A673 (cell line): ENCODE measurements at places on chromosomes 6 and 20.

GRCh38 chr6:138500045-138500665 lies 861 bp upstream of the NHSL1 start:
- no peak for DNase-seq

DNA sequence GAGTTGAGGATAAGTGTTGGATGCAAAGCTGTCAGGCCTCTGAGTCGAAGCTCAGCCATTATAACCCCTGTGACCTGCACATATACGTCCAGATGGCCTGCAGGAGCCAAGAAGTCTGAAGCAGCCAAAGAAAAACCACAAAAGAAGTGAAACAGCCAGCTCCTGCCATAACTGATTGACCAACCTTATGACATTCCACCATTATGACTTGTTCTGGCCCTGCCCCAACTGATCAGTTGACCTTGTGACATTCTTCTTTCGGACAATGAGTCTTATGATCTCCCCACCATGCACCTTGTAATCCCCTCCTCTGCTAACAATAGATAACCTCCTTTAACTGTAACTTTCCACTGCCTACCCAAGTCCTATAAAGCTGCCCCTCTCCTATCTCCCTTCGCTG lies 133.7 kb upstream of the AGPAT4 start:
- no peak for DNase-seq

- DNase-seq = no peak
Observed at GRCh38 chr20:51758978-51759544, 9.1 kb downstream of the ATP9A start.

DNA sequence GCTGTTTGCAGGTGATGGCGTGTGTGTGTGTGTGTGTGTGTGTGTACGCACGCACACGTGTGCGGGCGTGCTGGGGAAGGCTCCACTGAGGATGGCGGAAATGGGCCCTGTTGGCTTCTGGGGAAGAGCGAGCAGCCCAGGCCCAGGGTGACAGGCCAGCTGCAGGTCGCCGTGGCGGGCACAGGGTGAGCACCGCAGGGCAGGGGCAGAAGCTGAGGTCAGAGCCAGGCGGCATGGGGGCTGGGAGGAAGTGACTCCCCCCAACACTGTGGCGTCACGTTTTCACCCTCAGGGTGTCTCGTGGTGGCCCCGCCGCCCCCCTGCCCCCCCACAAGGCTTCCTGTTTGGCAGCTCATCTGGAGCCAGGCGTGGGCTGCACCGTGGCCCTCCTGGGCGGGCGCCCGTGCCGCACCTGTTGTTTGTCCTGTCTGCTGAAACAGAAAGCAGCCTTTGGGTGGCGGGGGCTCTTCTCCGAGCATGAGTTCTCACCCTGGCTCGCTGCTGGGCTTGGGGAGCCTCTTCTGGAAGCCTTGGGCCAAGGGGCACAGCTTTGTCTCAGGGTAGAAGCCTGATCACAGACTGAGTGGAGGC lies 7.1 kb downstream of the RBM38 start:
- no peak for DNase-seq

DNA sequence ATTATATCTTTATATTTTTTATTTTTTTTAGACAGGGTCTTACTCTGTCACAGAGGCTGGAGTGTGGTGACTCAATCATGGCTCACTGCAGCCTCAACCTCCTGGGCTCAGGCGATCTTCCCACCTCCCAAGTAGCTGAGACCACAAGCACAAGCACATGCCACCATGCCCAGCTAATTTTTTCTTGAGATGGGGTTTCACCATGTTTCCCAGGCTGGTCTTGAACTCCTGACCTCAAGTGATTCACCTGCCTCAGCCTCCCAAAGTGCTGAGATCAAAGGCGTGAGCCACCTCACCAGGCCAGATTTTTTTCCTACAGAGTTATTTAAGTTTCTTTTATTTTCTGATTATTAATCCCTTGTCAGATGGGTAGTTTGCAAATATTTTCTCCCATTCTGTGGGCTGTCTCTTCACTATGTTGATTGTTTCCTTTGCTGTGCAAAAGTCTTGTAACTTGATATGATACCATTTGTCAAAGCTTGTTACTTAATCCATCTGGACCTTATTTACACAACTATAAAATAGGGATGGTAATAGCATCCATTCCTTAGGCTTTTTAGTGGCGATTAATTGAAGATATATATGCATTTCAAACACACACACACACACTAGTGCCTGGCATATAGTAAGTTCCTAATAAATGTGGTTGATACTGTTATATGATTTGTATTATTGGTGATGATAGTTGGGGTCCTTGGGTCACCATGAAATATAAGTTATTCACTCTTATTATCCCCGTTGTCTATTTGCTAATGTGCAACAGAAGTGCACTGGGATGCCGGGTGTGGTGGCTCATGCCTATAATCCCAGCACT lies 187.1 kb downstream of the BCAS1 start:
- no peak for DNase-seq

DNA sequence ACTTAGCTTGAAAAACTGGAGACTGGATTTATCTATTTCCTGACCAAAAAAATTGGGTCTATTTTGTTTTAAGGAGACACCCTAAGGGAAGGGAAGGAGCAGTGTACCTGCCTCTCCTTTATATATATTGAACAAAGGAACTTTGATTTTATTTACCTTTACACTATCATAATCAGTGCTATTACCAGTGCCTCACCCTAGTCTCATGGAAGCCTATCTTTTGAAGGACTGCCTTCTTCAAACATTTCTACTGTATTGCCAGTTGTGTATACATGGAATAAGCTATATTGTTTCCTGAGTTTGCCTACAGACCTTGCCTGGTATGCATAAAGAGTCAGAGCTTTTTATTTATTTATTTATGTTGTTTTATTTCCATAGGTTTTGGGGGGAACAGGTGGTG lies 124.9 kb downstream of the UTRN start:
- DNase-seq = no peak

DNA sequence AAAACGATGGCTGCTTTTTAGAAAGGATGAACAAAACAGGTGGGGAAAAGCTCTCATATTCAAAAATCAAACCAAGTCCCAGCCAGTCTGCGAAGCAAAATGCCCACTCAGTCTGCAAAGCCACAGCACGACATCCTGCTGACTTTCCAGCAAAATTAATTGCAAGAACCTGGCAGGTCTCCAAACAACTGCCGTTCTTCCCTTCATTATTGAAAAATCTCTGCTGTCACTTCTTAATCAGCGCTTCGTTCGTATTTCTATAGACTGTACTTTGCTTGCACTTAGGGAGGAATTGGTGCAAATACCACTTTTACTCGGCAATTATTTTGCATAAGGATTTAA lies 222.4 kb downstream of the CBLN4 start:
- no peak for DNase-seq

DNA sequence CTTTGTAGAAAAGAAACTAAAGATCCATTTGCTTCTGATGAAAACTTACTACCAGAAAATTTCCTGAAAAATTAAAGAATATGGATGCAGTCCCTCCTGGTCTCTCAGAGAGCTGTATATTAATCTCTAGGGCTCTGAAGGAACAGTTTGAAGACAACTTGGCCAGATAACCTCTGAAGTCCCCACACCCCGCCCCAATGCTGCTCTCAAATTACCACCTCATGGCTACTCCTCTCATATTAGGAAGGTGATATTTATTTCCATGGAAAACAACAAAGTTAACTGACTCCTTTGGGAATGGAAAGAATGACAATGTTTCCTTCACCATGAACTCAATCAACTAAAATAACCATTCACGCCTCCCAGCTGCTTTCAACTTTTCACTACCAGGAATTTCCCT lies 408.4 kb upstream of the FLRT3 start:
- no peak for DNase-seq

DNA sequence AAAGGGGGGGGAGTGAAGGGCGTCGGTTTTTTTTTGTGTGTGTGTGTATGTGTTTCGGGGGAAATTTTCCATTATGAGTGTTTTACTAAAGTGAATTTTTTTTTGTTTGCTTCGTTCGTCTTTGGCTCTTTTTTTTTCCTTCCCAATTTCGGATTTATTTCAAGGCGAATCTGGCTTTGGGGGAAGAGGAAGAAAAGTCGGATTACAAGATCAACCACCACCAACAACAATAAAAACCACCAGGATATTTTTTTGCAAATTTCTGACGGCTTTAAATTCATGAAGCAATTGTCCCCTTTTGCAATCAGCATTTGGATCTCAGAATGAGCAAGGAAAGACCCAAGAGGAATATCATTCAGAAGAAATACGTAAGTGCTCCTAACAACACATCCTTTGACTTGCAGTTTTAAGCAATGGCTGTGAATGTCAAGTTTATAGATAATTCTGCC lies 372 bp downstream of the JARID2 start:
- no peak for DNase-seq

DNA sequence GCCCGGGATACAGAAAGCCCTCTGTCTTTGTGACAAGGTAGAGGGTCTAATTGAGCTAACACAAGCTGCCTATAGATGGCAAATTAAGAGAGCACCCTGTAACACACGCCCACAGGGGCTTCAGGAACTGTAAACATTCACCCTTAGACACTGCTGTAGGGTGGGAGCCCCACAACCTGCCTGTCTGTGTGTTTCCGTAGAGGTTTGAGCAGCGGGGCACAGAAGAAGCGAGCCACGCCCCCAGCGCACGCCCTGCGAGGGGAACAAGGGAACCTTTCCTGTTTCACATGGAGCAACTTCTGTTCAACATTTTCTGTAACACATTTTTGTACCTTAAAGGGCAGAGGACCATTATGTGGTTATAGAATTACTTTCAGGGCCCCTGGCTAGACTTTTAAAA lies 231.7 kb upstream of the EXOC2 start:
- no peak for DNase-seq

GRCh38 chr6:63597141-63598048 lies 25.1 kb downstream of the LOC128125822 start:
- peak; percentile 5 for DNase-seq

GRCh38 chr6:31903957-31904356 lies 2.1 kb upstream of the ZBTB12 start:
- DNase-seq = no peak

DNA sequence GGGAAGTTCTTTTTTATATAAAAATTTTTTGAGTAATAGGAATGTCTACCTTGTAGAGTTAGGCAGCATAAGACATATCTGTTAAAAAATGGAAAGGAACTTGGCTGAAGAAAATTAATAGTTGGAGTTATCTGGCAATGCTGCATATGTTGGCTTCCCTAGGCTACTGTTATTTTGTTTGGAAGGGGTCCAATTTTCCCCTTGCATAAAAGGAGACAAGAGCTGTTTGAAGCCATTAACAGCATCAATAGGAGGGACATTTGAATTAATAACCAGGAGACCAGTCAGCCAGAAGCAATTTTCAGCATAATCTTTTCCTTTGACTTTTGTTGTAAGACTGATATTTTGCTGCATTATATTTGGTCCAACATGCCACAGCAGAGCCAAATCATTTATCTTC lies 80.9 kb upstream of the TAB2 start:
- peak; percentile 14 for DNase-seq

DNA sequence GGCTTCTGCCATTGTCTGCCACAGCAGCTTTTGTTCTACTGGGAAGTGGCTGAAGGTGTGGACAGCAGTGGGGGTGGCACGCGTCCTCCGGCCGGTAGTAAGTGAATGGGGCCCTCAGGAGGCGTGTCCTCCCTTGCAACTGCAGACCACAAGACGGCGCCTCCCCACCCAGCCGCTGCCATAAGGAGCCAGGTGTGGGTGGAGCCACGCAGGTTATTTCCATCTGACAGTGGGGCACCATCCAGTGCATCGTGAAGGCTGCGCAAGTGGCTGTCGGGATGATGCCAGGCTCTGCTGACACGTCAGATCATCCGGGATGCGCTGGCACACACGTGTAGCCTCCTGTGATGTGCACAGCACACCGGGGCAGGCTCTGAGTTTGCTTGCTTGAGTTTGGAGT lies 379.7 kb downstream of the CDH4 start:
- DNase-seq = no peak

- DNase-seq = no peak
Observed at GRCh38 chr20:46232539-46232938, 75.8 kb downstream of the CDH22 start.

- DNase-seq = no peak
Observed at GRCh38 chr20:12321736-12322135, 404.0 kb downstream of the BTBD3 start.

DNA sequence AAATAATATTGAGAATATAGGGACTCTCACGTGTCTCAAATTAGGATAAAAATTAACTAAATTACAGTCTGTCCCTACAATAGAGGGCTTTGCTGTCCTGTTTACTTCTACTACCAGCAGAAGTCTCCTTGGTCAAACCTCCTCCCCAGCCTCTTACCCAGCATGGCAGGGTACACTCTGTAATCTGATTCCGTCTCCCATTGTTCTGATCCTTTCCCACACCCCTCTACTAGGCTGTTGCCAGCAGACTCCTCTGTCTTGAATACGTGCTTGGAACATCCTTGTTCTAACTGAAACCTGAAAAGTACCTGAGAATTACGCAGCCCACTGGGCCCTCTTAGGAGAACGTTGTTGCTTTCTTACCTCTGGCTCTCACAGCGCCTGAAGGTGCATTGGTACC lies 112.2 kb upstream of the PREP start:
- DNase-seq = no peak

DNA sequence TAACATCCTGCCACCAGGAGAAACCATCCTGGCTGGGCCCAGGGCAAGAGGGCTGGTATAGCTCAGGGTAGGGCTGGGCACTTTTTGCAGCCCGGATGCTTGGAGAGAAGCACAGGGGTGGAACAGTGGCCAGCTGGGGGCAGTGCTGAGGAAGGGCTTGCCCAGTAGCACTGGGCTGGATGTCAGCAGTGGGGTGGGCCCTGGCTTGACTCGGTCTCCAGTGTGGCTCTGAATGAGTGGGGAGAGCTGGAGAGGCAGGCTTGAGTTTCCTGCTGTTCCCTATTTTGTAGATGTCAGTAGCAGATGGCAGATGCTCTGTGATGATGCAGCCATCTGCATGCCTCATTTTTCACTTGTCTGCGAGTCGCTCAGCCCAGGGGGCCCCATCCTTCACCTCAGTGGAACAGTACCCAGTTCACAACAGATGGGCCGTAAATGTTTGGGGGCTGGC lies 56.3 kb upstream of the TULP1 start:
- peak; percentile 16 for DNase-seq

- peak; percentile 92 for DNase-seq
Observed at GRCh38 chr6:79947191-79948186, at the start of gene ELOVL4. ELOVL4 (minus strand) TSS chr6:79947553; CDS start chr6:79947279, 274 bp downstream.

GRCh38 chr20:20160520-20160919 lies 108.2 kb downstream of the CFAP61 start:
- DNase-seq = no peak
